ENCODE measurements at places on chromosomes 1 and 21.

GRCh38 chr21:22223385-22223784 is 1225.2 kb downstream of the NCAM2 start:
- DNase-seq, result no peak

GRCh38 chr1:170318141-170318540 is 172.4 kb downstream of the NTMT2 start:
- DNase-seq, result no peak

- DNase-seq, result no peak
These were observed 29.7 kb upstream of the EVA1B start for GRCh38 chr1:36352910-36353878.

GRCh38 chr1:109878531-109879104 is 32.0 kb upstream of the CSF1 start:
- no peak for DNase-seq

DNA sequence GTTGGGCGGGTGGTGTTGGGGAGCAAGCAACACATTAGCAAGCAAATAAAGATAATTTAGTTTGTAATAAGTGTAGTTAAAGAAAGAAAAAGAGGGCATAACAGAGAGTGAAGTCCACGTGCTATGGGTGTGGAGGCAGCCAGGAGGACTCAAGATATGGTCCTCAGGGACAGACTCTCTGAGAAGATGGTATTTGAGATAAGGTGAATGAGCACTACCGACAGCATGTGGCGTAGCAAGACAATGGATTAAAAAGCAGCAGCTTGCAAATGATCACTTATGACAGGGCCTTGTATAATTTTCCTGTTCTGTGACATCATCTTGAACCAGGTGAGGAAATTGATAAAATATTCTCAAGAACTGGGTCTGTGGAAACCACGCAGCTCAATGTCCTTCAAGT is 487.8 kb downstream of the PCP4 start:
- no peak for DNase-seq

GRCh38 chr1:179141592-179142251 is 59.9 kb downstream of the TOR3A start:
- no peak for DNase-seq

DNA sequence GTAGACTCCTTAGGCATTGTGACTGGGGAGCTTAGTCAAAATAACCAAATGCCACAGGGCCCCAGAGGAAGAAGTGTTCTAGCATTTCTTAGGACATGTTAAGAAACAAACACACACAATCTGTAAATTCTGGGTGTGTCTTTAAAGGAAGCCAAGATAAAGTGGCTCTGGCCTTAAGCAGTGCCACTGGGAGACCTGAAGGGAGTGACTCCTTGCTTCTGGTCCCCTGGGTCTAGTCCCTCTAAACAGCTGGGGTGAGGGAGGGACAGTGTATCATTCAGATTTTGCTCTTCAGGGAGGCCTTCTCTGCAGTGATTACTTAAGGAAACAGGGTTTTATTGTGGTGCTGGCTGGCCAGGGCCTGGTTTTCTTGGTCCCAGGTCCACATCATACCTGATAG is 9.1 kb upstream of the PROK1 start:
- no peak for DNase-seq

- no peak for DNase-seq
These were observed 19.8 kb downstream of the SERINC2 start for GRCh38 chr1:31432592-31433395.

DNA sequence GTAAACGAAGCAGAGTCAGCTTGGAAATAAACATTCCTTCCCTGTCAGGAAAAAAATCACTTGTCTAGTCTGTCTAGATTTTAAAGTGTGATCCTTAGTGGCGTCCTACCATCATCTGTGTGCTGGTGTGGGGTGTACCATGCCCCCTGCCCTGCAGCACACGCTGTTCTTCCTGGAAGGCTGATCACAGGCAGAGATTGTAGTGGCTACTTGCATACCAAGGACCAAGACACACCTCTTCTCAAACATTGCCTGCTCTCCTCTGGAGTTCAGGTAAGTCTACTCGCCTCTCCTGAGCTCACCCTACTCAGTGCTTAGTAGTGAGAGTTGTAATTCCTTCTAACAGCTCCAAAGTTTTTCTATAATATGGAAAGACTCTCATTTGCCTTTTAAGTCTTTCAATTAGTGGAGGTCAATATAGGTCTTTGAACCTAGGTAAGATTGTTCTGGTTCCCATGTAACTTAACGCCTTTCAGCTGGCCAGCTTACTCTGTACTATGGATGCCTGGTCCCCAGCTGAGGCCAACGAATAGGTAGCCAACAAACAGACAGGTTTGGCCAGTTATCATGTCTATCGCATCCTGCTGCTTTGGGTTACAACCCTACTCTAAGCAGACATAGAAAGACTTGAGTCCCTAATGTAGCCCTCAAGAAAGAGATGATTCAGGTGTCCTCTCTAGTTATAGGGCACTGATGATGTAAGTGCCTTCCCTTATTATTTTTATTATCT is 55.4 kb downstream of the XCL1 start:
- DNase-seq, result no peak
